Right ventricle myocardium inferior (tissue), 1 donor: ENCODE measurements at places on chromosomes 12 and 14.

DNA sequence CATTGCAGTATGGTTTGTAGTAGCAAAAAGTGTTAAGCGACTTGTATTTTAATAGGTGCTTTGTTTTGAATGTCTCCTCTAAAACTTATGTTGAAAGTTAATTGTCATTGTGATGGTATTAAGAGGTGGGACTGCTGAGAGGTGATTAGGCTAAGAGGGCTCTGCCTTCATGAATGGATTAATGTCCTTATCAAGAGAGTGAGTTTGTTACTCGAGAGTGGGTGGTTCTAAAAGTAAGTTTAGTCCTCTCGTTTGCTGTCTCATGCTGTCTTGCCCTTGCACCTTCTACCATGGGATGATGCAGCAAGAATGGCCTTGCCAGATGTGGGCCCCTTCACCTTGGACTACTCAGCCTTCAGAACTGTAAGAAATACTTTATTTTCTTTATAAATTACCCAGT lies 17.4 kb downstream of the ZDHHC17 start:
- no peak for DNase-seq

GRCh38 chr14:102408724-102409123 lies 46.0 kb downstream of the TECPR2 start:
- DNase-seq, result no peak

DNA sequence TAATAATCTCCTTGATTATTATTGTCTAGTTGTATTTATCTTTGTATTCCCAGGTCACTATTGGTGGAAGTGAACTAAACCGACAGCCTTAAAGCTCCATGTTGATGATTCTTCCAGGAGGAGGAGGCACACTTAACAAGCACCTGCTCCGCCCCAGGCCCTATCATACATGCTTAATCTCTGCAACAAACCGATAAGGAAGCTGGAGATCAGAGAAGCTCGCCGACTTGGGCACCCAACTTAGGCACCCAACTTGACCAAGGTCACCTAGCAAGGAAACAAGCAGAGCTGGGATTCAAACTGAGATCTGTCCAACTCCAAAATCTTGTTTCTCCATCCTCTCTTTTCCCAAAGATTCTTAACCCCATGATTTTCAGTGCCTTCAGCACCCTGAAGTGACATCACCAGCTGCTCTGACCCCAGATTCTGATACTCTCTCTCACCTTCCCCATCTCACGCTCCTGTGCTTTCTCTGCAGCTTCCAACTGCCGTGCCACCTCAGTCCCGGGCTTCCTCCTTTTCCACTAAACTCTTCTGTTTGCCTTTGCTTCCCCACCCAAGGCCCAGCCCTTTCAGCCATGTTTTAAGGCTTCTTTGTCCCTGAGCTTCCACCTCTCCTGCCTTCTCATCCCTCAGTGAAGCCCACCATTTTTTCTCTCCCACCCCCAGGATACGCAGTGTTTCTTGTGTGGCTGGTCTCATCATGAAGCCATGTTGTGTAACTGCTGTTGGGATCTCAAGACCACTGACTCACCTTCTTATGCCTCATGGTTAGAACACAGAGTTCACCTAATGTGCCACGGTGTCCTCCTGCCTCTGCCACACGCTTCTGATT lies 6.6 kb upstream of the KRT18 start:
- DNase-seq, result no peak

GRCh38 chr12:2879853-2880252 lies 2.8 kb downstream of the RHNO1 start:
- no peak for DNase-seq

- DNase-seq, result no peak
Observed at GRCh38 chr12:72135021-72135301, 137.2 kb upstream of the TRHDE start.
